ENCODE measurements at places on chromosomes 13 and 19.

DNA sequence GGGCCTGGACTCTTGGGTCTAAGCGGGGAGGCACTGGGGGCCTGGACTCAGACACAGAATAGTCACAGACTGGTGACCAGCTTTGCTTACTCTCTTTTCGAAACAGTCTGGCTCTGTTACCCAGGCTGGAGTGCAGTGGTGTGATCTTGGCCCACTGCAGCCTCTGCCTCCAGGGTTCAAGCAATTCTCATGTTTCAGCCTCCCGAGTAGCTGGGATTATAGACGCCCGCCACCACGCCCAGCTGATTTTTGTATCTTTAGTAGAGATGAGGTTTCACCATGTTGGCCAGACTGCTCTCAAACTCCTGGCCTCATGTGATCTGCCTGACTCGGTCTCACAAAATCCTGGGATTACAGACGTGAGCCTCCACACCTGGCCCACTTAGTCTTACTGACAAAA, 11.1 kb downstream of the MED25 start:
- DNase-seq: no peak

DNA sequence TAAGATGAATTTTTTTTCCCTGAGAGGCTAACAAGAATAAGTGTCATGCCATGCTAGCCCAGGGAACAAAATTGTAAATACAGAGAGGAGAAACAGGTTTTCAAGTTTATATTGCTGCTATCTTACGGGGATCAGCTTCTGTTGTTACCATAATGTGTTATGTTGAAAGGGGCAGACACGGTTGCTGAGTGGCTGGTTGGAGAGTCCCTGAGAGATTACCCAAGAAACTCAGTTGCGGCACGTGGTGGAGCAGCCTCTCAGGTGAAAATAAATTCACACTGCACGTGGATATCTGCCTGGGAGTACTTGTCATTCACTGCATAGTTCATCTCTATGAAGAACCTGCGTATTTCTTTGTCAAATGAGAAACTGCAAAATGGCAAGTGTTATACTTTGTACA, 293.6 kb downstream of the TDRD3 start:
- no peak for DNase-seq

DNA sequence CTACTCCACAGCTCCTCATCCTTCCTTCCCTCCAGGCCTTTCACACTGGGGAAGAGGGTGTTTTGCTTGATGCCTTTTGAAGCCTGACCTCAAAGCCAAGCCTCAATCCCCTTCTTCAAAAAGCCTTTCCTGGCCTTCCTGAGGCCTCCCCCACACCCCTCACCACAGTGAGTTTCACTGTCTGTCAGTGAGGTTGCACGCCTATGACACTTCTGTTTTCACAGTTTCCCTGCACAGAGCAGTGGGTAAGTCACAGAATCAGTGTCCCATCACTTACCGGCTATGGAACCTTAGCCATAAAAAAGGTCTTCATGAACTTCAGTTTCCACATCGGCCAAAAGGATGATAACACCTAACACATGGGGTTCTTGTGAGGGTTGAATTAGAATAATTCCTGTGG, 371.4 kb downstream of the UQCRFS1 start:
- no peak for DNase-seq

DNA sequence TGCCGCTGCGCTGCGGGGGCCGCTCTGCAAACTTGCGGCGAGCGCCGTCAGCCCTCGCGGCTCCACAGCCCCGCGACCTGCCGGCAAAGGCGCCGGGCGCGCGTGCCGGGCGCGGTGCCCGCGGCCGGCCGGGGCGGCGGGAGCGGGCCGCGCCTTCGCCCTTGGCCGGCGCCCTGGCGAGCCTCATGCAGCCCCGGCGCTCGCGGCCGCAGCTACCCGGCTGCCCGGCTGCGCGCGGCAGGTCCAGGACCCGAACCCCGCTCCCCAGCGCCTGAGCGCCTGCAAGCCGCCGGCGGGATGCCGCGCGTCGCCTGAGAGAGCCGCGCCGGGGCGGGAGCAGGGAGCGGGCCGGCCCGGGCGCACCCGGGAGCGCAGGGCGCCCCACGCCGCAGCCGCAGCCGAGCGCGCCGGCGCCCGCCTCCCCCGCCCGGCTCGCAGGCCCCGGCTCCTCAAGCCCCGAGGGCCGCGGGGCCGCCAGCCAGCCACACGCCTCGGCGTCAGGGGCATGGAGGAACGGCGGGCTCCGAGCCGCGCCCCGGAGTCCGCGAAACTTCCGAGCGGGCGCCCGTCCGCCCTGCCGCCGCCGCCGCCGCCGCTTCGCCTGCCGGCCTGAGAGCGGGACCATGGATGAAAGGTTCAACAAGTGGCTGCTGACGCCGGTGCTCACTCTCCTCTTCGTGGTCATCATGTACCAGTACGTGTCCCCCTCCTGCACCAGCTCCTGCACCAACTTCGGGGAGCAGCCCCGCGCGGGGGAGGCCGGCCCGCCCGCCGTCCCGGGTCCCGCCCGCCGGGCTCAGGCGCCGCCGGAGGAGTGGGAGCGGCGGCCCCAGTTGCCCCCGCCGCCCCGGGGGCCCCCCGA, 564 bp downstream of the HS6ST3 start:
- no peak for DNase-seq

DNA sequence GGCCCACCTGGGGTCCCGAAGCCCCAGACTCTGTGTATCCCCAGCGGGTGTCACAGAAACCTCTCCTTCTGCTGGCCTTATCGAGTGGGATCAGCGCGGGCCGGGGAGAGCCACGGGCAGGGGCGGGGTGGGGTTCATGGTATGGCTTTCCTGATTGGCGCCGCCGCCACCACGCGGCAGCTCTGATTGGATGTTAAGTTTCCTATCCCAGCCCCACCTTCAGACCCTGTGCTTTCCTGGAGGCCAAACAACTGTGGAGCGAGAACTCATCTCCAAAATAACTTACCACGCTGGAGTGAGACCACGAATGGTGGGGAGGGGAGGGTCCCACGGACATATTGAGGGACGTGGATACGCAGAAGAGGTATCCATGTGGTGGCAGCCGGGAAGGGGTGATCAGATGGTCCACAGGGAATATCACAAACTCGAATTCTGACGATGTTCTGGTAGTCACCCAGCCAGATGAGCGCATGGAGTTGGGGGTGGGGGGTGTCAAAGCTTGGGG, 1.0 kb upstream of the ICAM5 start:
- no peak for DNase-seq

DNA sequence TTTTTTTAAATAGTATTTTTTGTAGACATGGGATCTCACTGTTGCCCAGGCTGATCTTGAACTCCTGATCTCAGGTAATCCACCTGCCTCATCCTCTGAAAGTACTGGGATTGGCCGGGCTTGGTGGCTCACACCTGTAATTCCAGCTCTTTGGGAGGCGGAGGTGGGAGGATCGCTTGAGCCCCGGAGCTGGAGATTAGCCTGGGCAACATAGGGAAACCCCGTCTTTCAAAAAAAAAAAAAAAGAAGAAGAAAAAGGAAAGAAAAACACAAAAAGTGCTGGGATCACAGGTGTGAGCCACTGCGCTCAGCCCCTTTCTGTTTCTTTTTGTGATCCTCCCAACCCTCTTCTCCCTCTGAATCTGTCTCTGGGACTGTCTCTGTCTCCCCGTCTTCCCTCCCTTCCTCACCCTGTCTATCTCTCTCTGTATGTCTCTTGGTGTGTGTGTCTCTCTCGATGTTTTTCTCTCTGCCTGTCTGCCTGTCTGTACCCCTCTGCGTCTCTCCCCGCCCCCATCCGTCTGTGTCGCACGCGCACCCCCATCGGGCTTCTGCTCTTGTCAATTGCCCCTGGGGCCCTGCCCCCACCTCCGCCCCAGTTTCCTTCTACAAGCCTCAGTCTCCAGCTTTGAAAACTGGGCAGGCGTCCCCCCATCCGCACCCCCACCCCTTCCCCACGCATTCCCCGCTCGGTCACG, 540 bp upstream of the ZFP36 start:
- DNase-seq: no peak

- no peak for DNase-seq
Measured at GRCh38 chr13:93341517-93341916, 114.9 kb downstream of the GPC6 start.

- DNase-seq: no peak
Measured at GRCh38 chr19:53466726-53467484, 628 bp upstream of the ZNF813 start.
